Activated CD4-positive, alpha-beta T cell treated with anti-CD3 and anti-CD28 coated beads, Interleukin-2, amount 50 U/mL, for 24 hours (primary cell): ENCODE measurements at places on chromosomes 2 and 18.
A peak's percentile ranks its signal among the peaks of the same experiment; 100 is the strongest.

GRCh38 chr18:54284981-54285785, 15.9 kb downstream of the POLI start:
- DNase-seq = peak; percentile 49

DNA sequence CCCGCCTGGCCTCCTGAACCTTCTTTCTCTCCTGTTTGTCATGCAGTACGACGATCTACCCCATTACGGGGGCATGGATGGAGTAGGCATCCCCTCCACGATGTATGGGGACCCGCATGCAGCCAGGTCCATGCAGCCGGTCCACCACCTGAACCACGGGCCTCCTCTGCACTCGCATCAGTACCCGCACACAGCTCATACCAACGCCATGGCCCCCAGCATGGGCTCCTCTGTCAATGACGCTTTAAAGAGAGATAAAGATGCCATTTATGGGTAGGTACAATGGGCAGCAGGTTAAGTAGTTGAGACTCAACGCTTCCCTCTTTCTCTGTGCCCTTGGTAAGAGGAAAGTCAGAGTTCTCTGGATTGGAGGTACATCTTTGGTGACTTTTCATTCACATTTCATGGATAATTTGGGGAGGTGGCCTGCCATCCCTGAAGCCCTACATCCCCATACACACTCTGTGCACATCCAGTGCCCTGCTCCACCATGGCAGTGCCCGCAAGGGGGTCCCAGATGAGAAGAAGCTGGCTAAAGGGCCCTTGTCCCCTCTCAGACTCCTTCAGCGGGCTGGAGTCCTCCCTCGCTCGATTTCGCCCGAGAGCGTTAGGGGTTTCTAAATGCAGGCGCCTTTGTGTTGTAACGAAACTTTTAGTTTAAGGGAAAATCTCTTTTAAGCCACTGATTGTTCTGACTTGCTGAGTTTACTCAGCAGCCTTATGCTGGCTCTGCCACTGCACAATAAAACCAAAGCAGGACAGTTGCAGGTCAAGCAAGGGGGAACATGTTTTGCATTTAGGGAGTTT, 3.0 kb downstream of the MEIS1 start:
- DNase-seq = no peak

GRCh38 chr2:141311430-141311829, 819.4 kb downstream of the LRP1B start:
- DNase-seq = no peak

DNA sequence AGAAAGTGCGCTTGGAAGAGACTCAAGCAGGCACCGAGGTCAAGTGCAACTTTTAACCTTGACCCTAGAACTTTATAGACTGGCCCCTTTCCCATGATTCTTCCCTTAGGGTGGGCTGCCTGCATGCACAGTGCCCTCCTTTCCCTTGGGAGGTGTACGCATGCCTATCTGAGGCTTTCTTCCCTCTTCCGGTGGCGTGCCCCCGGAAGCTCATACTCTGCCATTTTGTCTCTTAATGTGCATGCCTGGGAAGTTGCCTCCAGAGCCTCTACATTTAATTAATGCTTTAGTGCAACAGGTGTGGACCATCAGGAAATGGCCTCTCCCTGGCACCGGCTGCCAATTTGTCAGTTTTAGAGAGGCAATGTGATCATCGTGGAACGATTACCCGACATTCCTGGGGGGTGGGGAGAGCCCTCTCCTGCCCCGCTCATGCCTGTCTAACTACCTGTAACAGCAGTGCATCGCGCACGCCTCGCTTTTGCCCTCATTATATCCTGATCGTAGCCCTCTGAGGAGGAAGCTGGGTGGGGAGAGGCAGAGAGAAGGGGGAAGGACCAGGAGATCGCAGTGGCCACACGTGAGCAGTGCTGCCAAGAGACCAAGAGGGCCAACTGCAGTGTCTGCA, 194.8 kb downstream of the TFCP2L1 start:
- DNase-seq = no peak

DNA sequence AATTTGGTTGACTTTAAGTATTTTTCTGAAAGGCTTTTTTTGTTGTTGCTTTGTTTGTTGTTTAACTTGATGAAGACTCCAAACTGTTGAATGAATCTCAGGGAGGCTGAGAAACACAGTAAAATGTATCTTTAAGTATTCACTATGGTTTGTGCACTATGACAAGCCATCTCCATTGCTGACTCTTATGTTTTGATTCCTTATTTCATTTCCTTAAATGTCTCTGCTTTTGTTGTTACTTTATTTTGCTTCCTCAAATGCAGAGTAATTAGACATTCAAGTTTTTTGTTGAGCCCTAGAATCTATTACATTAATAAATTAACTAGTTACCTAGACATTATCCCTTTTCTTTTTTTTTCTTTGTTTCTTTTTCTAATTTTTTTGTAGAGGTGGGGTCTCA, 46.3 kb upstream of the SLC39A10 start:
- no peak for DNase-seq

- DNase-seq = no peak
These were observed 68.4 kb downstream of the TANK start for GRCh38 chr2:161228511-161229240.

- peak; percentile 72 for DNase-seq
These were observed 40.1 kb downstream of the DOCK10 start for GRCh38 chr2:225002039-225002655.

DNA sequence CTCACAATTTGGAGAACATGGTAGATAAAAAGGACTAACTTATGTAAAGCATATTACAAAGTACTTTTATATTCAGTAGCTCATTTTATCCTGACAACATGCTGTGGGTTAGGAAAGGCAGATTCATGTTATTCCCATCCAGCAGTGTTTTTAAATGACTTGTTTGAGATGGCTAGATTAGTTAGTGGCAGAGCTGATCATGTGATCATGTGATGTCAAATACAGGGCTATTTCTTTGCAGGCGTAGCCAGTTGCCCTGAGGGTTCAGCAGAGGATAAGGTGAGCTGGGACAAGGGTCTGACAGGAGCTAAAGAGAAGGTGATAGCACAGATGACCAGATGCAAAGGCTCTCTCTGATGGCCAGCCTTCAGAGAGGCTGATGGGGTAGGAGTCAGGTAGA, 97.8 kb downstream of the ADD2 start:
- DNase-seq = no peak

- no peak for DNase-seq
These were observed 35.8 kb downstream of the PID1 start for GRCh38 chr2:229235131-229235914.

- DNase-seq = no peak
These were observed 144.7 kb upstream of the ITGA4 start for GRCh38 chr2:181312515-181312927.

DNA sequence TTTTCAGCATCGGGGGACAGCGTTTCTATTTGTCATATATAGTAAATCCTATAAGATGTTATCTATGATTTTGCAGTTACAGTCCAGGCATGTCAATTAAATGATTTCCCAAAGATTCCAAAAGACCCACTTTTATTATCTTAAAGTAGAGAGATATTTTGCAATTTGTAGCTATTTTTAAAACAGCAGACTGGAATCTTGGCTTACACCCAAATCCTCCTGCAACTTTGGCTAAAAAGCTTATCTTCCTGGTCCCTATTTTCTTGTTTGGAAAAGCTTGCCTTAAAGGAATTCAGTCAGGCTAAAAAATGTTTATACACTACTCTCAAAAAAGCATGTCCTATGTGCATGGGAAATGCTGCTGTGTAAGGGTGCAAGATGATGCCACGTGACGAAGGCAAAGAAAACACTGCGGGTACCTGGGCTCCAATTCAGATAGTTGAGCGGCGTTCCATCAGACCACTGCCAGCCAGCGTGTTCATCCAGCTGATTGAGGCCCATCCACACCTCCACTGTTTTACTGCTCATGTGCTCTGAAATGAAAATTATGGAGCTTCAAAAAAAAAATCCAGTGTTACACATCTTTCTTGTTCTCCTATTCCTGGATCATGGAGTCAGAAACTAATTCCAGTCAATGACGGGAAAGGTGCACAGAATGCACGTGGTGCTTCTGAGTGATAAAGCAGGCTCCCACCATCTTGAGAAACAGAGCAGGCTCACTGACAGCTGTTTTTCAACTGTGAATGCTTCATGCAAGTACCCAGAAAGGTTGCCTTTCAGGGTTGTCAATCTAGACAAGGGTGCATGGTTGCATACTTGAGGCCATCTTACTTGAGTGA, 33.8 kb downstream of the PLA2R1 start:
- no peak for DNase-seq

DNA sequence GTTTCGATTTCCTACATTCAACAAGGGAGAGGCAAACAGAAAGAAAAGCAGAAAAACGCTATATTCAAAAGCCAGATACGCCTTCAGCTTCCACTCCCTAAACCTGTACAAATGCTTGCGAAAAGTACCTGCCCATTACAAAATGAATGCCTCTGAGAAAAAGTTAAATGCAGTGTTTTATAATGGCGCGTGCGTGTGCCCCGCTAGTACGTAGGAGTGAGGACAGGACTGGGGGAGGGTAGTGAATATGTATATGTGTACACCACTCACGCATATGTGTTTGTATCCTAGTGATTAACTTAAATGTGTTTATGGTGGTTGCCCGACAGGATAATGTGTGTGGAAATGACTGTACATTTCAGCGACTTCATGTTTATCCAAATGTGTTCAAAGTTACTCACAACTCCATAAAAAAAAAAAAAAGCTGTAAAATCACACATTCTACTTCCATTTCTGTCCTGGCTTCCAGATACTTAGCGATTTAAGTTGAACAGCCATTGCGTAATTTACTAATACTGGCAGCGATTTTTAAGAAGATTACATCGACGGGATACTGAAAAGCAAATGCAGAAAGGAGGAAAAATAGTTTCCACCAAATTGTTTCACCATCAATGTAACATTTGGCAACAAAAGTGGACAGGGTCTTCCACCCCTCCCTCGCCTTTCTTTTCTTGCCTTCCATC, 1.3 kb downstream of the NEUROD1 start:
- no peak for DNase-seq

- DNase-seq = no peak
These were observed 5.8 kb downstream of the SLC14A2 start for GRCh38 chr18:45621061-45621511.

DNA sequence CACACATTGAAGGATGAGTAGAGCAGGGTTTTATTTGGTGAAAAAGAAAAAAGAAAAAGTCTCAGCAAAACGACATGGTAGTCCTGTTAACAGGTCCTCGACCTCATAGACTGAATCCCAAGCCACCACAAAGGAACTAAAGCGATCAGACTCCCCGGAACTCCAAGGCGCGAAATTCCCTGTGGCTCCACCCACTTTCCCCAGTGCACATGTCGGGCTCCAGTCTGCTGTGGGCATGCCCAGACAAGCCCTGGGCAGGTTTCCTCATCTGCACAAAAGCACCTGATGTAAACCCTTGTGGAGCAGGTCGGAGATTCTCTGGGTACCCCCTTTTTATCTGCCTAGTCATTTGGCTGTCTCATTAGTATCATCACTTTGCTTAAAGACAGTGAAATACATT, 170.7 kb upstream of the FSIP2 start:
- DNase-seq = no peak

- DNase-seq = no peak
These were observed 229.7 kb downstream of the EPHA4 start for GRCh38 chr2:221342388-221342787.

DNA sequence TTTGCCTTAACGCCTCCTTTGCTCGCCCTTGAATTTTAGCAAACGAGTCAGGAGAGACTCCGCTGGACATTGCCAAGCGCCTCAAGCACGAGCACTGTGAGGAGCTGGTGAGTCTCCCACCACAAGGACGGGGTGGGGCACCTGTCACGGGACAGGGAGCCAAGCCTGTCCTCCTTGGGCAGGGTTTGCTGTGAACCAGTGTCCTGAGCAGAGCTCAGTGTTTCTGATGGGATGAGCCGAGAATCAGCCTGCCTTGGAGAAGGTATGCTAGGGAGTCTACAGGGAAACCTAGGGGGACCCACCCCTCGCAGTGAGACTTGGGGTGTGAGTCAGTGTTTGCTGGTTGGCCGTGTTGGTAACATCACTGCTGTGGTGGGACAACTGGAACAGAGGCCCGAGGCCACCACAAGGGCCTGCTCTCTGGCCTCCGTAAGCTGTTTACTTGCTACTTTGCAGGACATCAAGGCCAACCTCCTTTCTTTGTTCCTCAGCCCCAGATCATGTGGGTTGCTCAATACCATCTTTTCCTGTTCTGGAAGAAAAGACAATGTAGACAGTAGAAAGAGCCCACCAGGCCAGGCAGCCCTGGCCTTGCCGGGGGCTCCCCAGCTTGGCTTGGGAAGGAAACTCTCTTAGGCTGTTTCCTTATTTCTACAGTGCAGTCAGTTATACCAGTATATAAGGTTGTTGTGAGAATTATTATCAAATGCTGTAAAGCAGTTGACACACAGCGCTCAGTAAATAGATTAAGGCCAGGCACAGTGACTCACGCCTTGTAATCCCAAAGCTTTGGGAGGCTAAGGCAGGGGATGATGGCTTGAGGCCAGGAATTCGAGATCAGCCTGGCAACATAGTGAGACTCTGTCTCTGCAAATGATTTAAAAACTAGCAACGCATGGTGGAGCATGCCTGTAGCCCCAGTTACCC, 42.4 kb downstream of the ITGB1BP1 start:
- DNase-seq = no peak
